CD4-positive, alpha-beta T cell treated with Interleukin-17A for 4 hours (primary cell): ENCODE measurements at places on chromosomes 1 and 21.

- no peak for DNase-seq
Measured at GRCh38 chr1:201605385-201606010, 66.6 kb downstream of the NAV1 start.

DNA sequence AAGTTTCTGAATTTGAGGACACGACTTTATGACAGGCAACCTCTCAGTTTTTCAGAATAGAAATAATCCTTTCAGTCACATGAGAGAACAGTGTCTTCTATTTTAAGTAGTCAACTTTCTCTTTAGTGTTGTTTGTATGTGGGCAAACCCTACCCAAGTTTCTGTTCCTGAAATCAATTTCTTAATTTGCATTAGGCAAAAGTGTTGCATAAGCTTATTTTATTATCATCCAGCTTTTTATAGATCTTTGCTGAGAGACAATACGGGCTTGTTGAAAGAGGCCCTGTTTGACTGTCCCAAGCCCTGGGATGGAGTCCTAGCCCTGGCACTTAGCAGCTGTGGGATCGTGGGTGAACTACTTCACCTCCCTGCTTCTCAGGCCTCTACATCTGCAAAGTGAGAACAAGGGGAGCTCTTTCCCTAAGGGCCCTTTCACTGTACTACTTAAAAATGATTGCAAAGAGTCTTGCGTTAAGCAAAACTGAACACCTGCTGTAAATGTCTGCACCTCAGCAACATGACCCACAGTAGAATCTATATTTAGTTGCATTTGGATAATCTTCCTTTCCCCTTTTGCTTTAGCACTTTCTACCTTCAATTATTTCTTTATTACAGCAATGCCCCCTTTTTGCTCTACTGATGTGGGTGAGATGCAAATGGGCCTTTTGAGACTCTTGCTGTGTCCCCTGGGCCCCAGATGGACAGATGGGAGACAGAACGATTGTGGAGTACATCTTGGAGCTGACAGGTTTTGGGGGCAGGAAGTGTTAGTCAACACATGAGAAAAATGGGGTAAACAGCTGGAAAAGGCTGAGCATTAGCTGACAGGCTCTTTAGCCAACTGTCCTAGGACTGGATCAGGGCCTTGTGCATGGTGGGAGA, 41.0 kb upstream of the SCAF4 start:
- DNase-seq, result no peak

- no peak for DNase-seq
Measured at GRCh38 chr1:15311880-15312279, 64.9 kb downstream of the FHAD1 start.

- DNase-seq, result no peak
Measured at GRCh38 chr21:16028142-16028541, 298.4 kb downstream of the USP25 start.

GRCh38 chr21:44630440-44630839, 3.5 kb downstream of the KRTAP10-9 start:
- DNase-seq, result peak; percentile 18
